ENCODE measurements at places on chromosomes 11 and 22. TPM values are rescaled to one million over a fixed set of nuclear protein-coding genes. Genes with fewer than 3 reads are reported as not detected.

ZP1 gene
- total RNA-seq: 0.68 TPM

DDI1 gene
- total RNA-seq: 2.8 TPM

IGLL1 gene
- not detected for total RNA-seq

PATE4 gene
- 3.1 TPM for total RNA-seq

APOA1 gene
- total RNA-seq: 2,058 TPM

CPT1A gene
- 33.3 TPM for total RNA-seq

MAFF gene
- total RNA-seq: 26.0 TPM

PLAAT2 gene
- not detected for total RNA-seq

SLC37A2 gene
- 10.2 TPM for total RNA-seq

ZNRD2 gene
- total RNA-seq: 98.1 TPM

NDUFS8 gene
- total RNA-seq: 274 TPM

EMID1 gene
- 12.8 TPM for total RNA-seq

CHRNA10 gene
- 0.96 TPM for total RNA-seq

POLD3 gene
- 9.0 TPM for total RNA-seq

DRD2 gene
- total RNA-seq: 2.4 TPM

F2 gene
- 1.8 TPM for total RNA-seq

LRRC55 gene
- not detected for total RNA-seq

MRPL21 gene
- 41.1 TPM for total RNA-seq

P2RX6 gene
- 5.5 TPM for total RNA-seq

CD3E gene
- 4.6 TPM for total RNA-seq

GSTT4 gene
- 0.80 TPM for total RNA-seq

DRD4 gene
- total RNA-seq: 0.68 TPM

ATP5MG gene
- 32.9 TPM for total RNA-seq

CEP126 gene
- 15.2 TPM for total RNA-seq
